ENCODE measurements at places on chromosomes 5 and 9. TPM values are rescaled to one million over a fixed set of nuclear protein-coding genes. Genes with fewer than 3 reads are reported as not detected.

- DNase-seq = no peak
These were observed 42.2 kb upstream of the ANKRD33B start for GRCh38 chr5:10521466-10522223.

DNA sequence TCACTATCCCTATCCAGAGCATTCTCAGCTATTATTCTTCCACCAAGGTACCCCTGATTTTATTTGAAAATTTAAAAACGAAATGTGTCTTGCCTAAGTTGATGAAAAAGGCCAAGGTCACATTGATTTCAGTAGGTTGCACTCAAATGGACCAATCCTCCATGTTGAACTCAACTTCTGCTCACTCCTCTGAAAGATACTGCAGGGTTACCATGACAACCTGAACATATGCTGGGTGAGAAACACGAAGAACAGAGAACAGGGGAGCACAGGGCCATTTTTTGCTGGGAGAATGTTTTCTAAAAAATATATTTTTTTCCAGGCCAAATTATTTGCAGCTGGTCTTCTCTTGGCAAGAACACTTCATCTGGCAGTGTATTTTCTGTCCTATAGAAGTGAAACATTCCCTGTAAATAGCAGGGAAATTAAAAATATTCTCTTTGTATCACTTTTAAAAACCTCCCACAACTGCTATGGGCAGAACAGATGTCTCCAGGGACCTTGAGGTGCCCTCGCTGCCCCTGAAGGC is 215.9 kb downstream of the NXNL2 start:
- no peak for DNase-seq

GRCh38 chr9:136014147-136014923 is 53.2 kb upstream of the UBAC1 start:
- no peak for DNase-seq

GRCh38 chr5:61002611-61003355 is 57.8 kb downstream of the NDUFAF2 start:
- DNase-seq = no peak

GRCh38 chr5:174003795-174004194 is 14.8 kb downstream of the C5orf47 start:
- DNase-seq = no peak

The HMGCR gene
- 149 TPM for total RNA-seq

DNA sequence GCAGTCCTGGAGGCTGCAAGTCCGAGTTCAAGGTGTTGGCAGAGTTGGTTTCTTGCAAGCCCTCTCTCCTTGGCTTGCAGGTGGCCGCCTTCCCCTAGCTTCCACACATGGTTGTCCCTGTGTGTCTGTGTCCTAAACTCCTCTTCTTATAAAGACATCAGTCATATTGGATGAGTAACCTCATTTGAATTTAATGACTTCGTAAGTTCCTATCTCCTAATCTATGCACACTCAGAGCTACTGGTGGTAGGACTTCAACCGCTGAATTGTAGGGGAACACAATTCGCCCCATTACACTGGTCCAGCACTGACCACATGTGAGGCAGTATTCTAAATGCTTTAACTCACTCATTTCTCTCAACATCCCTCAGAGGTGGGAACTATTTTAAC is 25.9 kb upstream of the ADAMTS2 start:
- DNase-seq = no peak

- DNase-seq = no peak
These were observed 132.5 kb downstream of the SEMA6A start for GRCh38 chr5:116442095-116442534.

- peak; percentile 97 for DNase-seq
These were observed at the start of gene IER5L for GRCh38 chr9:129177791-129178567. Gene IER5L, minus strand, starts transcription at chr9:129178261. Its CDS starts 209 bp downstream, at chr9:129178052.

DNA sequence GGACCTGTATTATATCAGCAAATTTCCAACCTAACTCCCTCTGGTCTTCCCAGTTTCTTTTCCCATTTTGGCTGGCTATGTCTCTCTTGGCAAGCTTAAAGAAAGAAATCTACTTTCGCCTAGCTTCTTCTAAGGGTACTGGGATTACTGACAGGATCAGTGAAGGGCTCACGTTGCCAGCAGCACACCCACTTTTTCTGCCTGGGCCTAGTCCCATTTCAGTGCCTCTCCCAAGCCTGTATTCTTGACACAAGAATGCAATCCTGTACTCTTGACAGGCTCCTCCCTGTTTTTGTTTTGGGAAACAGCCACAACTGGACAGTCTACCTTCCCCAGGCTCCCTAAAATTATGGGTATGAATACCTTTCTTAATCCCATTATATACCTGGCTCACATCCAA is 170.5 kb downstream of the EPB41L4A start:
- DNase-seq = no peak

The LCN10 gene
- total RNA-seq = 2.7 TPM

DNA sequence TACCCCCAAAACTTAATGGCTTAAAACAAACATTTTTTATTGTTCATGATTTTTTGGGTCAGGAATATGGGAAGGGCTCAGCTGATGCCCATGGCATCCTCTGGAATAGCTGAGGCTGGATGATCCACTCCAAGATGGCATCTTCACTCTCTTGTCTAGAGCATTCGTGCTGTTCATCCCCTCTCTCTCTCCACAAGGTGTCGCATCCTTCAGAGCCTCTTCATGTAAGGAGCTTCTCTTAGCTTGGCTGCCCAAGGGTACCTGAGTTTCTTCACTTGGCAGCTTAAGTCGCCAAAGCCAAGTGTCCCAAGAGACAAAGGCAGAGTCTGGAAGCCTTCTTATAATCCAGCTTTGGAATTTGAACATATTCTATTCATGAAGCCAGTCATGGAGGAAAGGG is 294.7 kb downstream of the CHSY3 start:
- no peak for DNase-seq

DNA sequence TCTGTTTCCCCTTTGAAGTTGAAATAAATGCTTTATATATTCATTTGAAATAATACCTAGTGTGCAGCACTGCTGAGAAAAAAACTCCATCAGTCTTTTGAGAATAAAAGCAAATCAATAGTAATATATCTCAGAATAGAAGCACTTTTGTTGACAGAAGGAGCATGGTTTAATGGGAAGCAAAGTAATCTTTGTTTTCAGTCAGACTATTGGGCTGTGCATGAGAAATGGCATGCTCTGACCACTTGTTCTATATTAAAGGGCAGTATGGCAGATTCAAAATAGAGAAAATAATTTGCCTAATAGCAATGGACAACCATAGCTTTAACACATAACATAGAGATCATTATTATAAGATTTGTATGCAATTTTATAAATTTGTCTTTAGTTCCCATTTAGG is 12.4 kb downstream of the CDH10 start:
- no peak for DNase-seq

- DNase-seq = no peak
These were observed 839.3 kb upstream of the WWC1 start for GRCh38 chr5:167452136-167452535.

The C8G gene
- total RNA-seq = 15.4 TPM
